ENCODE measurements at places on chromosomes 3 and 15.

- DNase-seq: no peak
These were observed 243.2 kb downstream of the MBNL1 start for GRCh38 chr3:152511904-152512303.

DNA sequence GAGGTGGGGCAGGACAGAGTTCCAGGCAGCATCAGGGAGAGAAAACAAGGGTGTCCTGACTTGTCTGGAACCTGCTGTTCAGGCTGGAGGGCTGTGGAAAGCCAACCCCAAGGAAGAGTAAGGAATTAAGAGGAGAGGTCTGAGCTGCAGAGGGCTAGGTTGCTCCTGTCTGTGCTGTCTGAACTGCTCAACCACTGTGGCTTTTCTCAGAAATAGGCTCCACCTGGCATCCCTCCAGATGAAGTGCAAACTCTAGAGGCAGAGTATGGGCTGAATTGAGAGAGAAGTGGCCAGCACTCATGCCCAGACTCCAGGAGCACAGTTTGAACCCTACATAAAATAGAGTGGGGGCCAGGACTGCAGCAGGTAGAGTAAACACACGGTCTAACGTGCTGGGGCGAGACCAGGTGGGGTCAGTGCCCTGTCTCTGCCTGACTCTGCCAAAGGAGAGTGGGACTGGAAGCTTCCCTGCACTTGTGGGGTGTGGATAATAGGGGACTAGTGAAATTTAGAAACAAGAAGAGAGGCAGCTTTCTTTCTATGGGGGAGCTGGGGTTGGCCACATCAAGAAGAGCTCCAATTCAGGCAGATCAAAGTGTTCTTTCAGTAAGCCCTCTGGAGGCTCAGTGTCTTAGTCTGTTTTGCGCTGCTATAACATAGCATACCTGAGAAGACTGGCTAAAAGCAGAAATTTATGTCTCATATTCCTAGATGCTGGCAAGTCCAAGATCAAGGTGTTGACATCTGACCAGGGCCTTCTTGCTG is 28.0 kb upstream of the MNS1 start:
- no peak for DNase-seq

- no peak for DNase-seq
These were observed 67.2 kb upstream of the XCR1 start for GRCh38 chr3:46094506-46094905.

DNA sequence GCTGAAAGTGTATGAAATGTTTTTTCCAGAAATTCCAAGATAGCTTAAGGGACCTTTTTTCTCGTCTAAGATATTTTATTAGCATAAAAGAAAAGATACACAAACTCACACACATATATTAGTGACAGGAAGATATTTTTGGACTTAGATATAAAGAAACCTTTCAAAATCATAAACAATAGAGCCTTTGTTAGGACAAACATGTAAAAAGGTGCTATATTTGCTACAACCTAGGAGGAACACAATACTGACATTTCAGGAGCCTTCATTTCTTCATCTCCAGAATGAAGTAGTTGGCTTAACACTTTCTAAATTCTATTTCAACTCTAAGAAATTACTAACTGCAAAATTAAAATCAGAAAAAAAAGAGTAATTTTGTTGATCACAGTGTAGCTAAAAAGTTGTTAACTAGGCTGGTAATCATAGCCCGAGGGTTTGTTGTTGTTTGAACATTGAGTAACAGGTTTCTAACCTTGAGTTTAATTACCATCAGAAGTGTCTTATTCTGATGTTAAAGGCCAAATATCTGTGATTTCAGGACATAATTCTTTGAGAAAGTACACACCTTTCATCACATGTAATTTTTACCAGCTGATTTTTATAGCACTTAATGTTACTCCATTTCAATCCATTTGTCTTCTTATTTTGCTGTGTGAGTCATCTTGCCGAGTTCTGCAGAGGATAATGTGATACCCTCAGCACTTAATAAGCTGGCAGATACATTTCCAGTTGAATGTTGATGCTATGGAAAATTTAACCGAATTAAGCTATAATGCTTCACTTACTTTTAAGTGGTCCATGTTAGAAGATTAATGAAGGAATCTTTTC is 97.3 kb downstream of the MBNL1 start:
- DNase-seq: no peak

DNA sequence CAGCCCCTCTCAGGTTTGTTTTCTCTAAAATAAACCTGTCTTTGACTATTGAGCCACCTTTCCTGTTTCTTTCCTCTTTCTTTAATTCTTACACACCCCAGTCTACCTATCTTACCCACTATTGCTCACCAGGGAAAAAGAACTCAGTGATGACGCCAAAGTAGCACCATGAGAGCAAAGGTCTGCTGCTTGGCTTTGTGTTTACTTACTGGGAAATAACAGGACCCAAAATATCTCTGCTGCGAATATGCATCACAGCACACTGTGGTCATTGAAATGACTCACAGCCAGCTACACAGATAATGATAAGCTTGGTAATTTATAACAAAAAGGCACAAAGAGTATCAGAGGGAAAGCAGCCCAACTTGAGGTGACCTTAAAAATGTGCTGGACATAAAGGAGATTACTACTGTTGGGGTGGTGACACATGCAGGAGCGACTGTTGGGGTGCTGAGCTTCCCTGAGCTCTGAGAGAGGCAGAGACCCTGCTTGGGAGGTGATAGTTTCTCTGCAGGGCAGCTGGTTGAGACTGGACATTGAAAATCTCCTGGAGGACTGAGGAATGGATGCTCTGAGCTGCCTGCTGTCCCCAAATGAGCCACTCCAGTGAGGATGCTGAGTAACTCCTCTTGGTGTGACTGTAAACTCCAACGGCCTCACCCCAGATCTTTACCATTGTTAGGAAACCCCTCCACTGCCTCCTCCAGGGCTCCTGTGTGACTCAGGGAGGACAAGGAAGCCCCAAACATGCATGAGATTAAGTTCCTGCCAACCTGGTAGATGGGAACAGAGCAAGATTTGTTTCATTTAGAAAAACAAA is 14.5 kb downstream of the EFCAB12 start:
- peak; percentile 76 for DNase-seq

DNA sequence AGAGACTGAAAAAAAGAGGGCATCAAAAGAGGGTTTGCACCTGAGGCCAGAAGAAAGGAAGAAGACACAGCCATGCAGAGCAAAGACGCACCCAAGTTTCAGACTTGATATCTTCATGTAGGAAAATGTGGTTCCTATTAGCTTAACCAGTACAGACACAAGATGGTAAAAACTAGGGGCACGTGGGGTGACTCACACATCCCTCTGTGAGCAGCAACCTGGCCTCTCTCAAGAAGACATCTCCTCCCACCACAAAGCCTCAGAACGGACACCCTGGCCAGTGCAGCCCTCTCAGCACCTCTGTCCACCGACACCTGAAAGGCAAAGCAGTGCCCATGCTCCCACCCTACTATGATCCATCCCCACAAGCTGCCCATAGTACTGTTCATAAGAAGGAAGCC is 33.3 kb downstream of the GLB1 start:
- DNase-seq: peak; percentile 16

- DNase-seq: peak; percentile 18
These were observed 810.0 kb upstream of the NR2F2 start for GRCh38 chr15:95520511-95520910.

GRCh38 chr3:146818866-146819265 is 213.7 kb upstream of the PLSCR5 start:
- no peak for DNase-seq

GRCh38 chr15:89768071-89768500 is 8.0 kb upstream of the MESP2 start:
- DNase-seq: no peak

GRCh38 chr3:42412526-42413155 is 2.2 kb upstream of the LYZL4 start:
- no peak for DNase-seq

- DNase-seq: no peak
These were observed 353.9 kb downstream of the NSUN3 start for GRCh38 chr3:94416768-94417167.

DNA sequence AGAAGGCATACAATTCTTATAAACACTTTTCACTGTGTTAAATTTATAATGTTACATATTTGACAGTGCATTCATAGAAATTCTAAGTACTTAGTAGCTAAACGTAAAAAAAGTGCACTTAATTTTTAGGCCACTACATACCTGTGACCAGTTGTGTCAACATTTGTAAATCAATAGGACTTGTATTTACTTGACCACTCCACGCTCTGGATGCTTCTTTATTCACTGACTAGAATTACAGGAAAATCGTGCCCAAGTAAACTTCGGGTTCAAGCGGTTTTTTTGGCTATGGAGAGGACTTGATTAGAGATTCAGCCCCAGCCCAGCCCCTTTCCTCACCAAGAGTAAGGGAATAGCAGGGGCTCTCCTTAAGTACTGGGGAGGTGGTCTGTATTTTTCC is 21.8 kb downstream of the WDR53 start:
- DNase-seq: no peak

DNA sequence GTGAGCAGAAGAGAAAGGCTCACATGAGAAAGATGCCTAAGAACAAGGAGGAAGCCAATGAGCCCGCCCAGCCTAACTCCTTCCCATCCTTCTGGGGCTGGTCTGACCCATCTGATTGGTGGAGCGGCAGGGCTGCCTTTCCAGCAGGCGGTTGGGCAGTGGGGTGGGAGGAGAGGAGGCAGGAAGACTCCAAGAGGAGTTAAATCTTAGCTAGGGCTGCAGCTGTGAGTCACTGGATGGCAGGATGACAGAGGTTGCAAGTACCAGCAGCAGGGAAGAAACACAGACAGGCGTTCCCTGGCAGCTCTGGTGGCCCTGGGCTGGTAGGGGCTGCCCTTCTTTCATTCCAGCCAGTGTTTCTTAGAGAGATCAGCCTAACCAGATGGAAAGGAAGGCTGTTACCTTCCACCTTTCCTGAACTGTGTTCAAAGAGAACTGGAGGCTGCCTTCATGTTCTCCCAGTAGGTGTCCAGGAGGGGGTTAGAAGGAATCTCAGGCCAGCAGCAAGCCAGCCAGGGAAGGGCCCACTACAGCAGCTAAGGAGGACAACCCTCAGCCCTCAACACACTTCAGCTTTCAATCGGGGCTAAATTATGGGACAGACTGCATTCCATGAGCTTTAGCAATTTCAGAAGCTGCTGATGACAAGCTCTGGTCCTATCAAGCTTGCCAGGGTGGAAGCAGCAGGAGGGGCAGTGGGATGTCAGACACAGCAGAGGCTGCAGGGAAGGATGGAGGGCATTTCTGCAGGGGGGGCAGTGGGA is 50.3 kb downstream of the CHSY1 start:
- peak; percentile 97 for DNase-seq

GRCh38 chr15:33822479-33822878 is 145.8 kb upstream of the CHRM5 start:
- DNase-seq: no peak

- DNase-seq: no peak
These were observed 17.4 kb downstream of the PDHB start for GRCh38 chr3:58416191-58416590.

GRCh38 chr15:91129436-91129835 is 29.4 kb downstream of the SV2B start:
- DNase-seq: no peak

- no peak for DNase-seq
These were observed 407.1 kb upstream of the KCNMB2 start for GRCh38 chr3:178129109-178129508.

GRCh38 chr15:35874260-35874905 is 328.4 kb upstream of the DPH6 start:
- peak; percentile 96 for DNase-seq

GRCh38 chr3:194277104-194277785 is 73.9 kb downstream of the CPN2 start:
- no peak for DNase-seq

DNA sequence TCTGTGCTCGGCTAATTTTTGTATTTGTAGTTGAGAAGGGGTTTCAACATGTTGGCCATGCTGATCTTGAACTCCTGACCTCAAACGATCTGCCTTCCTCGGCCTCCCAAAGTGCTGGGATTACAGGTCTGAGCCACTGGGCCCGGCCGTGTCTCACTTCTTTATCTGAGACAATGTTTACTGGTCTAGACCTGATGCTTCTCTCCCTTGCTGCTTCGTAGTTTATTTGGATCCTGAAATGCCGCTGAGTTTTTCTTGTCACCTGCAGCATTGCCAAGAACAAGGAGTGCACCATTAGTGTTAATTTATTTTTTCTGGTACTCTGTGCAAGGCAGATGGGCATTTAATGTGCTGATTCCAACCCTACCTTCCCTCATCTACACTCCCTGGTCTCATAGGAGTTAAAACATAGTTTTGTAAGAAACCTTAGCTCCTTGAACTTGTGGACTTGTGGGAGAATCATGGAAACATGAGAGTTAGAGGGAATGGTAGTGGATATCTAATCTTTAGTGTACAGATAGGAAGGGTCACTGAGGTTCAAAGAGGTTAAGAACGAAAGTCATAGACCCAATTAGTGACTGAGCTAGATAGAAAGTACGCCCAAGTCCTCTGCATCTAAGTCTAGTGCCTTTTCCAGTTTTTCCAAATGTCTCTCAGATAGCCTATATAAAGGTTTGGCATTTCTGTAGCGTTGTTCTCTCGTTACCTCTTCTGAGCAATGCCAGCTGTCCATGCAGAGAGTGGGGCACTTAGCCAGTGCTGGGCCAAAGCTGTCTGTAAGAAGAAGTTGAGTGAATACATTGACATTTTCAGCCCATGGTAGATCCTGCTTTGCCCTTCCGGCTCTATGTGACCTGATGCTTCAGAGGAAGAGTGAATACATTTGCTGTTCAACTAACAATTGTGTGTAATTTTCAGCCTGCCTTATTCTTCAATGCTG is 244.1 kb downstream of the LPP start:
- no peak for DNase-seq

DNA sequence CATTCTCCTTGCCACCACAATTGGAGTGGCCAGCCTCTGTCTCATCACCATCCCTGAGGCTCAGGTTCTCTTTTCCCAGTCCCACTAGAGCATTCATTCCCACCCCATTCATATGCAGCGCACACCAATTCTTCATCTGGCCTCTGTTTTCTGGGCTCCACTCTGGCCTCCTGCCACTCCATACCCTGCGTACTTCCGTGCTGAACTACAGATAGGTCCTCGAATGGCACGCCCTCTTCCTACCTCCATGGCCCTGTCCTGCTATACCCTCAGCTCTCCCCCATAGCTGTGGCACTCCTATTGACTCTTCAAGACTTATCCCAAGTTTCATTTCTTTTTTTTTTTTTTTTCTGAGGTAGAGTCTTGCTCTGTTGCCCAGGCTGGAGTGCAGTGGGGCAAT is 25.9 kb downstream of the PAQR5 start:
- DNase-seq: no peak

- no peak for DNase-seq
These were observed 123.0 kb upstream of the PROK2 start for GRCh38 chr3:71907996-71908395.

- DNase-seq: no peak
These were observed 136.7 kb downstream of the SMAD6 start for GRCh38 chr15:66838671-66839239.

DNA sequence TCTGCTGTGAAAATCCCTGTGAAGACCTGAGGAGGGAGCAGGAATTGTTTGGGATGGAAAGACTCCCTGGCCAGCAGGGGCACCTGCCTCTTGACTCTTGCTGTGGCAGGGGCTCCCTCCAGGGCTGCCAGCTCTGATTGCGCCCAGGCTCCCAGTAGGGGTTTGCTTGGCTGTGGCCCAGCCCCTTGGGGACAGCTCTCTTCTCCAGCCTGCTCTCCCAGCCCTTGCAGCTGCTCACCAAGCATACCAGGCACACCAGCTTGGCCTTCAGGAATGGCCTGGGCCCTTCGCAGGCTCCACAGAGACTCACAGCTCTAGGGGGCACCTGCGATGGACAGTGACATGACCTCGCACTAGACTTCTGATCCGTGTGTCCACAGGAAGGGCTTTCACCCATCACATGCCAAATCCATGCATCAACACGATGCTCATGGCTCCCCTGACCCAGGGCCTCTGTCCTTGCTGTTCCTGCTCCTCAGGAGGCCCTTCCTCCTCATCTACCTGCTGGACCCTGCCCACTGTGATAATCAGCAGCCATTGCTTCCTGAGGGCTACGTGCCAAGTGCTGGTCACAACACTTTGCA is 61.8 kb downstream of the SCN5A start:
- no peak for DNase-seq
